Natural killer cell treated with Interleukin-12 subunit alpha and Interleukin-12 subunit beta and Interleukin-15 and Interleukin-18, amount 100 ng/mL, for 72 hours (primary cell): ENCODE measurements at places on chromosomes 7 and 10. TPM values are rescaled to one million over a fixed set of nuclear protein-coding genes. Genes with fewer than 3 reads are reported as not detected.

HOXA3 gene
- total RNA-seq, result not detected

GRCh38 chr7:44972562-44972961 is 6.3 kb downstream of the MYO1G start:
- no peak for DNase-seq

- DNase-seq, result no peak
Measured at GRCh38 chr10:31051703-31052102, 20.0 kb upstream of the ZNF438 start.

- DNase-seq, result no peak
Measured at GRCh38 chr7:80736371-80737125, 98.1 kb downstream of the CD36 start.

GRM3 gene
- total RNA-seq, result not detected

OPALIN gene
- not detected for total RNA-seq

APBB1IP gene
- total RNA-seq, result 58.0 TPM

LEP gene
- not detected for total RNA-seq

SCART1 gene
- 3.6 TPM for total RNA-seq

- no peak for DNase-seq
Measured at GRCh38 chr7:54788664-54789063, 29.7 kb upstream of the SEC61G start.

- no peak for DNase-seq
Measured at GRCh38 chr10:6748981-6749635, 169.0 kb upstream of the PRKCQ start.

DNA sequence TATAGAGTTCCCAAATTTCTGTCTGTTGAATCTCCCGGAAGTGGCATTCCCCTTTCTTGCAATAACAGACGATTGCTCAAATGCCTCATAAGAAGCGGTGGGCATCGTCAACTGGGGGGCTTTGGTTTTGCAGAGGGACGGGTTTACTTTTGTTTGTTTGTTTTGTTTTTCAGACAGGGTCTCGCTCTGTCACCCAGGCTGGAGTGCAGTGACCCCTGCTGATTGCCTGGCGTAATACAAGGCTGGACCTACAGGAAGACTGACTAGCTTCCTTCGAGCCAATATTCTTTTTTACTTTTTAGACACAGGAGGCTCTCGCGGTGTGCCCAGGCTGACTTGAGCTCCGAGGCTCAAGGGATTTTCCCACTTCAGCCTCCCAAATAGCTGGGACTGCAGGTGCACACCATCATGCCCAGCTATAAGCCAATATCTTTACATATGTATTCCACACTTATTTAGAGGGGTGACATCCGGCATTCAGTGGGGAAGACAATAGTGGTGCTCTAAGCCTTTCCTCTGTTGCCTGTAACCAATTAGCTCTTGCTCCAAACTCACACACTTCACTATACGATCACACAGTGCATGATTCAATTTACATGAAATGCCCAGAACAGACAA is 58.1 kb downstream of the FHIP2A start:
- DNase-seq, result no peak

GRID2IP gene
- total RNA-seq, result 0.29 TPM

CACNB2 gene
- not detected for total RNA-seq

DNA sequence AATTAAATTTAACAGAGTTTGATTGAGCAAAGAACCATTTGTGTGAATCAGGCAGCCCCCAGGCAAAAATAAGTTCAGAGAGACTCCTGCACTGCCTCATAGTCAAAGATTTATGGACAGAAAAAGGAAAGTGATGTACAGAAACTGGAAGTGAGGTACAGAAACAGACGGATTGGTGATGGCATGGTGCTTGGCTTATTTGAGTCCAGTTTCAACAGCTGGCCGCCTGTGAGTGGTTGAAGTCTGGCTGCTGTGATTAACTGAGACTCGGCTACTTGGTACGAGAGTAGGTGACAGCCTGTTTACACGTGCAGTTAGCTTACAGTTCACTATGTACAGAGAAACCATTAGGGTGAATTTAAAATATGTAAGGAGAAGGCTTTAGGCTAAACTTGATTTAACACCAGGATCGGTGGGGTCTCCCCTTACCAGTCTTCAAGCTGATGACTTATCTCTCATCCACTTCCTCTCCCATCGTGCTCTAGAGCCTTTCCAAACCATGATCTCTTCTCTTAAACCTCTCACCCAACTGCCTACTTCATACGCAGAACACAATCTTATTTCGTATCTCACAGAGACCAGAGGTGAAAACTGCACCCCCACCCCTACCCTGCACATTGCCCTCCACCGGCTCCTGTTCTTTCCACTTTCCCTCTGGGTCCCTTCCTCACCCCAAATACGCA is 5.0 kb upstream of the MSMB start:
- DNase-seq, result no peak

OPN4 gene
- not detected for total RNA-seq

- no peak for DNase-seq
Measured at GRCh38 chr7:6262221-6262620, 10.2 kb downstream of the CYTH3 start.

CLRN3 gene
- total RNA-seq, result not detected

DNA sequence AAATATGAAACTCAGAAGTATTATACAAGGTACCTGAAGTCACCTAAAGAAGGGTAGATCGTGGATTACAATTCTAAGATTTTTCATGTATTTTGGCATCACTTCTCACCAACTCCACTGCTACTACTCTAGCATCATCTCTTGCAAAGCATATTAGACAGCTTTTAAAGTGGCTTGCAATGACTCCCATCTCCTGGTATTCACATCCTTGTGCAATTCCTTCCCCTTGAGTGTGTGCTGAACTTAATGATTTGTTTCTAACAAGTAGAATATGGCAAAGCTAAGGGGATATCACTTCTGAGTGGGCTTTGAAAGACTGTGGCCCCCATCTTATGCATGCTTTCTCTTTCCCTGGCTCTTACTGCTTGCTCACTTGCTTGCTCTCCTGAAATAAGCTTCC is 280.2 kb downstream of the SNX13 start:
- no peak for DNase-seq

DNA sequence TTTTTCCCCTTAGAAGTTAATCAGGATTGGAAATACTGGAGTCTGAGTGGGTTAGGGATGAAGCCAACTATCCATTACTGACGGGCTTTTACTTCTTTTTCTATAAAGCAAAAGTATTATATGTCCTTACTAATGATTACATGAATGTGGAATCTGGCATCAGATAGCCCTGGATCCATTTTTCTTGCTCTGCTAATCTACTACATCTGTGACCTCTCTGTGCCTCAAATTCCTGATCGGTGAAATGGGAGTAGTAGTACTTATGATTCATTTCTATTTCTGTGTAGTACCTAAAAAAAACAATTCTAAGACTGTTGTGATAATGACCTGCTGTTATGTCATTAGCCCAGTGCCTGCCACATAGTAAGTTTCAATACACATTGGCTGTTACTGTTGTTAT is 621.6 kb downstream of the SORCS3 start:
- DNase-seq, result no peak

GRCh38 chr10:101050208-101051069 is 11.3 kb upstream of the KAZALD1 start:
- peak; percentile 77 for DNase-seq

DNA sequence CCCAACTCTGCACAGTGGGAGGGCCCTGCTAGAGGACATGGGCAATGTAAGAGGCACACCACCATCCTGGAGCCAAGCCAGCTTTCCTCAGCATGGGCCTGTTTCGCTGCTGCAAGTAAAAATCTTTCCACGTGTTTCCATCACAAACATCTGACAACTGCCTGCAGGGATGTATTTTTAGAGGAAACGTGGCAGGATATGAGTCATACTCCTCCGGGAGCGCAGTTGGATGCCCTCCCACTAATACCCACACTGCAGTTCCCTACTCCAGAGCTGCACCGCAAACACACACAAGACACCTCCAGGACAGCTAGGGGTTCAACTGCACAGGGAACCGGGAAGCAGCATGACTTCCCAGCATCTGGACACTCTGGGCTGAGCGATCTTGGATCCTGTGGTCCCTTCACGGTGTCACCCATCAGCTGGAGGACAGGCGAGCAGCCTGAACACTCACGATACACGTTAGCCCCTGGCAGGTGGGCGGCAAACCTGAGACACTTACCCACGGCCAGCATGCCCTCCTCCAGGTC is 26.1 kb downstream of the PLAC9 start:
- no peak for DNase-seq

DNA sequence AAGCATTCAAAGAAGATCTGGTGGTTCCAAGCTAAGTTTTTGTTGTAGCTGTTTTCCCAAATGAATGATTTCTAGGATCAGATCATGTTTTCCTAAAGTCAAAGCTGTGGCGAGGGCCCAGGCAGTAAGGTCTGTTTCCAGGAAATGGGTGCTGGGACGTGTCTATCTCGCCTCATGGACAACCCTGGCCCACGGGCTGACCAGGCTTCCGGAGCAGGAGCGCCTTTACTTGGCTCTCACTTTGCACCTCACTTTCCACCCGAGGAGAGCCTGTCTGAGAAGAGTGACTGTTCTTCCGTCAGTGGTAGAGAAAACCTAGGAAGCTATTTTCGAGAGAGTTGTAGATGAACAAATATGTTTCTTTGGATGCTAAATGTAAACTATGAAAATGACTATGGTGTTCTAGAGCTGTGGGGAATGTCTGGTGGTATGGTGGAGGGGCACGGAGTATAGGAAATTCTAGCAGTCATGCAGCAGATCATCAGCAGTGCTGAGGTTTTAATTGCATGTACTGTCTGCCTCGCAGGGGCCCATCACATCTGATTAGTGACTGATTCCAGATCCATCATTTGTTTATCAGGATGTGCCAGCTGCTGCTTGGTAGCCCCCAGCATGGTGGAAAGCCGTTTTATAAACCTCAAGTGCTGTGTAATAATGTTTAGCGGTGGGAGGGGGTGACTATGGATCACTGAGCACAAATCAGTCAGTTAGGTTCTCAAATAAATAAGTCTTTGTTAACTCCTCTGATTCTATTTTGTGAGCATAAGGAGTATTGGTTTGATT is 66.6 kb downstream of the VWC2 start:
- DNase-seq, result no peak

DNA sequence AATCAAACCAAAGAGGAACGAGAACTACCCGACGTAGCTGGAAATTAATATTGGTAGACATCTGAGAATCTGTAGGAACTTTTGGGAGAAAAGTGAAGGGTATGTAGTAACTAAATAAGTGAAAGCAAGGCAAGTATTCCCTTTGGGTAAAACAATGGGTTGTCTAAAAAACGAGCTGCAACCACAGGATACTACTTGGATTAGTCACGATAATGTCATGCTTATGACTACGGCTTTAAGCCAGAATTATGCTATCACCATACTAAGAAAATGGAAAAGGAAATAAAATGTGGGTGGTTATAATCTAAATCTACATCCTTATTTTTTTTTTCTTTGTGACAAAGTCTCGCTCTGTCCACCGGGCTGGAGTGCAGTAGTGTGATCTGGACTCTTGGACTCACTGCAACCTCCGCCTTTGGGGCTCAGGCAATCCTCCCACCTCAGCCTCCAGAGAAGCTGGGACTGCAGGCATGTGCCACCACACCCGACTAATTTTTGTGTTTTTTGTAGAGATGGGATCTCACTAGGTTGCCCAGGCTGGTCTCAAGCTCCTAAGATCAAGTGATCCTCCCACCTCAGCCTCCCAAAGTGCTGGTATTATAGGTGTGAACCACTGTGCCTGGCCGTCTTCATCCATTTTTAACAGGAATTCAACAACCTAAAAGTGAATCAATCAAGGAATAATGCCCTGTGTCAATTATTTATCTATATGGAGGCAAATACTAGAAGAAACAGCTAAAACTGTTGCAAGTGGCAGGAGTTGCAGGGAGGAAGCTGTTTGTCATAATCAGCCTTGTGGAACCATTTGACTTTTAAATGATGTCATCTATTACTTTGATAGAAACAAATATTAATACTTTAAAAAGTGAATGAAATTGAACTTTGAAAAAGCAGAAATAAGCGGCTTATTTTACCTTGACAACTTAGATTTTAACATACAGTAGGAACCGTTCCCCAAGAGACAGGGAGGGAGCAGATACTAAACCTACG is 189.3 kb downstream of the PRPF18 start:
- DNase-seq, result no peak

RP9 gene
- total RNA-seq, result 16.2 TPM

NOS3 gene
- total RNA-seq, result 1.2 TPM

IFIT3 gene
- 2.6 TPM for total RNA-seq

- DNase-seq, result peak; percentile 83
Measured at GRCh38 chr10:35208536-35208935, 81.9 kb downstream of the CREM start.

- no peak for DNase-seq
Measured at GRCh38 chr7:91892821-91893340, 12.4 kb upstream of the MTERF1 start.

SPDYE5 gene
- not detected for total RNA-seq

GRCh38 chr10:37777056-37777455 is 80.4 kb downstream of the ZNF248 start:
- no peak for DNase-seq

LRIT1 gene
- total RNA-seq, result not detected

FGL2 gene
- 1.0 TPM for total RNA-seq

GRCh38 chr10:132850896-132851295 is 64.9 kb upstream of the NKX6-2 start:
- no peak for DNase-seq

GRCh38 chr10:112775892-112776674 is 174.0 kb upstream of the TCF7L2 start:
- no peak for DNase-seq

GRCh38 chr10:94983555-94983954 is 45.1 kb downstream of the CYP2C9 start:
- DNase-seq, result no peak

- DNase-seq, result no peak
Measured at GRCh38 chr10:105540381-105540780, 899.3 kb downstream of the SORCS3 start.

DNA sequence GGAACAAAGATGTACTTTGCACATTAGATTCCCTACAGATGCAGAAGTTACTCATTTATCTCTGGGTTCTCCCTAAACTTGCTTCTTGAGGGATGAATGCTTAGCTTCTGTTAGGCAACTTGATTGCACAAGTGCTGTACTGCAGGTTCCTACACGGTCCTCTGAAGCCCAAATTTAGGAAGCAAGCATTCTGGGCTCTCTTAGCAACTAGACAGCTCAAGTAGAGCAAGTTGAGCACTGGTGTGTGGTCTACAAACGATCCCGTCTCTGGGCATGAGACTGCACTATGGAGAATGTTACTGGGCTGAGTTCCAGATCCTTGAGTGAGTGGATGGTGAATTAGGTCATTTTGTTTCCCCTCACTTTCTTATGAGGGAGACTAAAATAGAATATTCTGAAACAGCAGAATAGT is 14.3 kb downstream of the SEMA3D start:
- DNase-seq, result no peak

- DNase-seq, result no peak
Measured at GRCh38 chr7:48031111-48031510, 2.2 kb upstream of the SUN3 start.

GRCh38 chr7:107813524-107813923 is 10.5 kb upstream of the SLC26A3 start:
- no peak for DNase-seq

CHCHD1 gene
- total RNA-seq, result 18.7 TPM
